GM12892 (cell line): ENCODE measurements at places on chromosomes 11 and 22.

GRCh38 chr22:28132466-28132865 lies 213.4 kb upstream of the PITPNB start:
- no peak for DNase-seq

- no peak for DNase-seq
Measured at GRCh38 chr11:134412203-134413042, at the start of gene B3GAT1. Gene B3GAT1 (minus strand): TSS chr11:134412242. CDS start chr11:134387659, 24,583 bp downstream.

DNA sequence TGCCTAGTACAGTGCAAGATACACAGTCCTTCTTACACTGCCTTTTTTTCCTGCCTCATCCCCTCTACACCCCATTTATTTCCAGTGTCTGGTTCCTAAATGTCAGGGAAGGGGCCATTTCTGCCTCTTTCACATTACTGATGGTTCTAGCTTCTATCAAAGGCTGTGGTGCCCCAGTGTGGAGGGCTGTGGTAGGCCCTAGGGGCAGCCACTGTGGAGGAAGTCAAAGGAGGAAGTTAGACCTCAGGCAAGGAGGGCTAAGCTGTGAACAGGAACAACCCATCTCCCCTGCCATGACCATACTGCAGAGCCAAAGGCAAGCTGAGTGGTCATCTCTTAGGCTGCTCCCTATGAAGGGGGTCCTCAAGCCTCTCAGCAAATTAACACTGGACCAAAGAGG lies 81.9 kb upstream of the CRTAM start:
- DNase-seq = peak; percentile 47

DNA sequence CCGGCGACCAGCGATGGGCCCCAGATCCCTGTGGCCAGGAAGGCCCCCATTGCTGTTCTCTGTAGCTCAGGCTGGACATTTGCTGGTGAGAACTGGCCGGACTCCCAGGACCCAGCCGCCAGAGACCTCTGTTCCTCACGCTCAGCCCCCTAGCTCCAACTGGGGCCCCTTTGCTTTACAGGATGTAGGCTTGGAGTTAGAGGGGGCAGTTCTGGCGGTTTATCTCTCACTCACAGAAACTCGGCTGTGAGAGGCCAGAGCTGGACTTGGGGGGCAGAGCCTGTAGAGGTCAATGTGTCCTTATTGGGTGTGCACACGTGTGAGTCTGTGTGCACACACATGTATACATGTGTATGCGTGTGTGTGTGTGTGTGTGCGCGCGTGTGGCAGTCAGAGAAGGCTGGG lies 502 bp downstream of the SMIM38 start:
- DNase-seq = no peak

DNA sequence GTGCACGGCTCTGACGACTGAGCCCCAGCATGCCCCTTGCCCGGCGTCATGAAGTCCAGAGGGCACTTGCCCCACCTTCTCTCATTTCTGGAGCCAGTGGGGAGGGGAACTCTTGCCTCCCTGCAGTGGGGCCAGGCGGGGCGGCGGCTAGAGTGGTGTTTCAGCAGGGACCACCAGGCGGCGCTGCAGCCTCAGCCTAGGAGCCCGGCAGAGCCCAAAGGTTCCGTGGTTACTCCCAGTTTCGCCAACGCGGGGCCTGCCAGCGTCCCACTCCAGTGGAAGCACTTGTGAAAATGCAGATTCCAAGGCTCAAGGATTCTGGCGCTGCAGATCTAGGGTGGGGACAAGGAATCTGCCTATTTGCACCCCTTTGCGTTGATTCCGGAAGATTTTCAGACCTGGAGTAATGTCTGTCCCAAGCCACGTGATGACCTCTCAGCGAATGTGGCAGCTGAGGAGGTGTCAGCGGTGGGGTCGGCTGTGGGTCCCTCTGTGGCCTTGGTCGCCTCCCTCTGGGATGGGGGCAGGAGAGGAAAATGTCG lies 55.7 kb downstream of the CD82 start:
- DNase-seq = peak; percentile 72

DNA sequence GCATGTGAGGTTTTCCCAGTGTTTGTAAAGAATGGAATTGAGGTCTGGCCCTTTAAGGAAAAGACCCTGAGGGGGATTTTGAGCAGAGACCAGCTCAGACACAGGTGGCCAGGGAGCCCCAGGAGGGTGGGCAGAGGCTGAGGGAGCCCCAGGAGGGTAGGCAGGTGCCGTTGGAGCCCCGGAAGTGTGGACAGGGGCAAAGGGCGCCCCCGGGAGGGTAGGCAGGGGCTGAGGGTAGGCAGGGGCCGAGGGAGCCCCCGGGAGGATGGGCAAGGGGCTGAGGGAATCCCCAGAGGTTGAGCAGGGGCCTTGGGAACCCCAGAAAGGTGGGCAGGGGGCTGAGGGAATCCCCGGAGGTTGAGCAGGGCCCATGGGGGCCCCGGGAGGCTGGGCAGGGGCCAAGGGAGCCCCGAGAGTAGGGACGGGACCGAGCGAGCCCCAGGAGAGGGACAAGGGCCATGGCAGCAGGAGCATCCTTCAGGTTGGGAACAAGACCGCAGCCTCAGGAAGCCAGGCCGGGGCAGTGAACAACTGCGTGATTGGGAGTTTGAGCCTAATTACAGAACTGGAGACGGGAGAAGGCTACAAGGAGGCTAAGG lies 292.0 kb downstream of the BRD1 start:
- no peak for DNase-seq
